ENCODE measurements at places on chromosomes 7 and 10. TPM values are rescaled to one million over a fixed set of nuclear protein-coding genes. Genes with fewer than 3 reads are reported as not detected.
A peak's percentile ranks its signal among the peaks of the same experiment; 100 is the strongest.

The NRF1 gene
- 12.2 TPM for total RNA-seq

GRCh38 chr10:58453105-58453504 lies 59.6 kb upstream of the BICC1 start:
- no peak for DNase-seq

DNA sequence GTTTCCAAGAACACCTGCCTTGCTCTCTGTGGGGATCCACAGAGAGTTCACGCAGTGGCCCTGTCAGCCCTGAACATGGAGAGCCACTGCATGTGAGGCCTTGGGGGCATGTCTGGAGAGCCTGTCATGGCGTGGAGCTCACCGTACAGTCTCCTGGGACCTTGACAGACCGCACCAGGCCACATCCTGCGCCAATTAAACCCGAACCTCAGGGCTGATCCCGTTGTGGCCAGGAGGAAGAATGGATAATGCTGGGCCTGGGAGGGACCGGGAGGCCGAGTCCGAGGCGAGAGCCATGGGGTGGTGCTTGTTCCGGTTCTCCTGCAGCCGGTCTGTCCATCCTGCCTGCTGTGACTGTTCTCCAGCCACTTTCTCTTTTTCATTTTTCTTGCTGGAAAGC lies 68.7 kb downstream of the DNAJB6 start:
- no peak for DNase-seq

- peak; percentile 56 for DNase-seq
These were observed at the start of gene CCNY for GRCh38 chr10:35336084-35336831. Gene CCNY (plus strand): TSS chr10:35336509. CDS start chr10:35337054, 545 bp downstream.

The ARL4A gene
- total RNA-seq, result 48.0 TPM

GRCh38 chr10:61994405-61995219 lies 93.1 kb downstream of the ARID5B start:
- no peak for DNase-seq

The CDHR1 gene
- total RNA-seq, result not detected

DNA sequence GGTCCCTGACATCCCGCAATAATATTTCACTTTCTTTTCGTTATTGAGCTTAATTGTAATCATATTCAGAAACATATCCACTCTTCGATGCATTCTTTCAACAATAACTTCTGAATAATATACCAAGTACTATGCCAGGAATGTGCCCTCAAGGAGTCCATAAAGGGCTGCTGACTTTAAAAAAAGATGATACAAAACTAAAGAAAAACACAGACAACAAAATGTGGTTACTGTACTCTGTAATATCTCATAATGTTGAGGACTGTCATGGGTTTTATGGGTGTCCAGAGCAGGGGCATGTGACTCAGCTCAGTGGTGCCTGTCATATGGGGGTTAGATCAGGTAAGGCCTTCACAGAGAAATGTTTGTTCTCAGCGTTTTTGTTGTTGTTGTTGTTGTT lies 73.7 kb downstream of the ARL4A start:
- no peak for DNase-seq

- DNase-seq, result no peak
These were observed 15.2 kb upstream of the PDZD8 start for GRCh38 chr10:117390420-117390819.

- peak; percentile 40 for DNase-seq
These were observed 92.6 kb downstream of the MLLT10 start for GRCh38 chr10:21626457-21627161.

GRCh38 chr7:16098058-16098457 lies 323.3 kb downstream of the CRPPA start:
- DNase-seq, result no peak

The CALY gene
- total RNA-seq, result not detected

GRCh38 chr10:75230600-75231038 lies 5.1 kb downstream of the COMTD1 start:
- DNase-seq, result peak; percentile 84

DNA sequence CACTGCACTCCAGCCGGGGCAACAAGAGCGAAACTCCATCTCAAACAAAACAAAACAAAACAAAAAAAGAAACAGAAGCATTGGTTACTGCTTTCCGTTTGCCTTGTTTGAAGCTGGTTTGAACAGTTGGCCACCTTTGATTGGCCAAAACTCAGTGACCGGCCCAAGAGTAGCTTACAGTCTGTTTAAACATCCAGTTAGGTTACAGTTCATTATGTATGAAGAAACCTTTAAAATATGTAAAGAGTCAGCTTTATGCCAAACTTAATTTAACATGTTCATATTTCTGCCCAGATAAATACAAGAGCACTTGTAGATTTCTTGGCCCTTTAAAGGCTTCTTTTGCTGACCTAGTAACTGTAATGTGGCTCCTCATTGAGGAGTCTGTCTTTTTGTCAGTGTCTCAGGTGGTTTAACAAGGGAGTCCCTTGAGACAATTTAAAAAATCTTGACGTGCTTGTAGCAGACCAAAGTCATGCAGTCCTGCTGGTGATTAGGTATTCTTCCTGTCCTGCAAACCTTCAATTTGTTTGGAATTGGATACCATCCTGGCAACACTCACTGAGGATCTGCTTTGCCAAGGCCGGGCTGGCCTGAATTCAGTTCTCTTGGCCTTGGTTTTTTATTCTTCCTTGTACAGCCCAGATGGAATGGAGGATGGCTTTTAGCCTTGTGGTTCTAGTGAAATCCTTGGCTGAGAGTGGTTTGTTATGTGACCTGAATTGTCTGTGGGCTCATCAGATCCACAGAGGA lies 128.9 kb downstream of the PLXDC2 start:
- no peak for DNase-seq

DNA sequence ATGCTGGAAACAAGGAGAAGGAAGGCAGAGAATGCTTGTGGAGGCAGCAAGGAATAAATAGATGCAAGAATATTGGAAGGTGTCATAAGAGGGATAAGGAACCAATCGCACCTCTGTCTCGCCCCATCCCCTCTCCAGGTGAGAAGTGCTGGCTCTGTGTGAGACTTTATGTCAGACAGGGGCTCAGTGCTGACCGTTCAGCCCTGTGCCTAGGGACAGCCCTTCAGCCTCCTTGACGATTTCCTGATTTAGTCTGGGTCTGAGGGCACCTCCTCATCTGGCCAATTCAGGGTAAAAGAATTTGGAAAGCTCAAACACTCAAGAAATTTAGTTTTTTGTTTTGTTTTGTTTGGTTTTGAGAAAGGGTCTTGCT lies 54.9 kb downstream of the FAM241B start:
- no peak for DNase-seq

The CTAGE15 gene
- not detected for total RNA-seq

- peak; percentile 24 for DNase-seq
These were observed 67.8 kb upstream of the PDCD4 start for GRCh38 chr10:110803830-110804338.

DNA sequence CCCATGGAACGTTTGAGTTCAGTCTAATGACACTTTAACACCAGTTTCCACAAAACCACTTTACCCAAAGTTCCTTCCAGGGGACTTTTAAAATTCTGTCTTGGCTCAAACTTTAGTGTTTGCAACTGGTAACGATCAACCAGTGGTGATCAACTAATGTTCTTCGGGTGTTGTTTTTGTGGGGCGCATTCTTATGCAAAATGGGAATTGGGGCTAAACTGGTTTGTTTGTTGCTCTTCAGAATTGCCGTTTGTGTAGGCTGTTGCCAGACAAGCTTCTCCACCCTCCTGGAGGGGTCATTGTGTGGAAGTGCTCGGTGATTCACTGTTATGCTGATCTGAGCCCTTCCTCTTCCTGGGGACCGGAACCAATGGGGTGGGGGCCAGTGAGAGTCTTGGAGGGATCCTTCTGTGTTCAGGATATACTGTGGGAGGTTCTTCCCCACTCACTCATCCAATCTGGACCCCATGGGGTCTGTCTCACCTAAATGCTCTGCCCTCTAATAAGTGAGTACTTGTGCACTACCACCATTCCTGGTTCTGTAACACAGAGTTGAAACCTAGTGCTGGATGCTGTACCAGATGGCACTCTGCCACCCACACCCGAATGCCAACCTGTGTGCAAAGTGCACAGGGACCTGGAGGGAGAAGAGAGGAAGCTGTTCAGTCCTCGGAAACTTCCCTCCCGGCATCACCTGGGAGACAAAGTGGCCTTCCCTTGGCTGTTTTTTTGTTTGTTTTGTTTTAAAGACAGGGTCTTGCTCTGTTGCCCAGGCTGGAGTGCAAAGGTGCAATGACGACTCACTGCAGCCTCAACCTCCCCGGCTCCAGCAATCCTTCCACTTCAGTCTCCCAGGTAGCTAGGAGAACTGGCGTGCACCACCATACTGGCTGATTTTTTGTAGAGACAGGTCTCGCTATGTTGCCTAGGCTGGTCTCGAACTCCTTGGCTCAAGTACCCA lies 2.1 kb downstream of the NFE2L3 start:
- DNase-seq, result peak; percentile 68

DNA sequence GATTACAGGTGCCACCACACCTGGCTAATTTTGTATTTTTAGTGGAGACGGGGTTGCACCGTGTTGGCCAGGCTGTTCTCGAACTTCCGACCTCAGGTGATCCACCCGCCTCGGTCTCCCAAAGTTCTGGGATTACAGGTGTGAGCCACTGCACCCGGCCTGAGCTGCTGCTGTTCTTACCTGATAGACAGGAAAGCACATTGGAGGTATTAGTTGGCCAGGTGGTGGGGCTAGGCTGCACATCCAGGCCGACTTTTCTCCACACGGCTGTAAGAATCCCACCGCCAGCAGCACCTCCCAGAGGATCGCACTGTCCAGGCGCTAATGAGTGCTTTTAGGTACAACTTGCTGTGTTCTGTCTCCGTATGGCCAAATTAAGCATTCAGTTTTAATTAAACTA lies 112.6 kb downstream of the WDR37 start:
- DNase-seq, result no peak

DNA sequence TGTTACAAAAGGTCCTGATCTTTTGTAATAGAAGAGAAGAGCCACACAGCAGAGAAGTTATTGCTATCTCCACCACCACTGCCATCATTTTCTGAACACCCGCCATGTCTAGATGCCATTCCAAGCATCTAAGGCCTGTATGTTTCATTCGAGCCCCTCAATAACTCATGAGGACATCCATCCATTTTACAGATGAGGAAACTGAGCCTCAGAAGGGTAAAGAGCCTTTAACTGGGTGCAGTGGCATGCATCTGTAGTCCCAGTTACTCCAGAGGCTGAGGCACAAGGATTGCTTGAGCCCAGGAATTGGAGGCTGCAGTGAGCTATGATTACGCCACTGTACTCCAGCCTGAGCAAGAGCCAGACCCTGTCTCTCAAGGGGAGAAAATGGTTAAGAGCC lies 39.3 kb downstream of the UBE2H start:
- DNase-seq, result no peak

GRCh38 chr7:77544518-77544917 lies 7.4 kb downstream of the PTPN12 start:
- peak; percentile 24 for DNase-seq

DNA sequence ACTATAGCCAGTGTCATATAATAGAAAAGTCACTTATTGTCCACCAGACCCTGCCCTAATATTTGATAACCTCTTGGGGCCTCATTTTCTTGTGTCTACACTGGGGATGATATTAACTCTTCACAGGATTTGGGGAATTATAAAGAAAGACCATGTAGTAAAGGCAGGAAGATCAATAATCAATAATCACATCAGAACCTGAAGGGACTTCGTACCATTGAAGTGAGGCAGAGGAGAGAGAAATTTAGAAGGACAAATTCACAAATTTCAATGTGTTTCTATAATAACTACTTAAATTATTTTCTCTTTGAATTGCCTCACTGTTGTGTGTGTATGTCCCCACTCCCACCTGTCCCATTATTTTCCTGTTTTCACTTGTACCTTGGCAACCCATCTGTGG lies 10.7 kb upstream of the SGMS1 start:
- DNase-seq, result no peak

- peak; percentile 65 for DNase-seq
These were observed 2.8 kb downstream of the MCU start for GRCh38 chr10:72694476-72695369.

The SPACDR gene
- total RNA-seq, result 1.1 TPM

- peak; percentile 15 for DNase-seq
These were observed 526 bp downstream of the SFRP5 start for GRCh38 chr10:97771055-97771891.

- DNase-seq, result peak; percentile 21
These were observed 15.6 kb downstream of the RGS10 start for GRCh38 chr10:119526621-119527592.

The MCM10 gene
- total RNA-seq, result 11.8 TPM

The AKR1C2 gene
- total RNA-seq, result 0.36 TPM

The DRGX gene
- total RNA-seq, result not detected
